ENCODE measurements at places on chromosomes 1 and 21. TPM values are rescaled to one million over a fixed set of nuclear protein-coding genes. Genes with fewer than 3 reads are reported as not detected.

FLG2 gene
- not detected for total RNA-seq

OR2T33 gene
- total RNA-seq, result not detected

DNA sequence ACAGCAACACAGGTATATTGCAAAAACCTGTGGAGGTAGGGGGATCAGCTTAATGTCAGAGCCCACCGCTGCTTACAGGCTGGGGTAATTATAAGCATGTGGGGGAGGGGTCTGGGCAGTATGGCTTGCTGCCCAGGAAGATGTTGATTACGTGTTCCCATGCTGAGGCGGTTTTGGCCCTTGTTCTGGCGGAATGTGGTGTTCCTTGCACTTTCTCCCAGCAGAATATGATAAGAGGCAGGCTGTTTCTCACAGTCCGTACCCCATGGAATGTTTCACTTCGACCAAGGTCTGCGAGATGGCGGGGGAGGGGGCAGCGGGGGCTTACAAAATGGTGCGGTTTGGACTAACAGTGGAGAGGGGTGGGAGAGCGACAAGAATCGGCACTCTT is 9.8 kb upstream of the HPCAL4 start:
- no peaks in the 10 kb centered on the region for H3K27me3 ChIP-seq
- H3K36me3 ChIP-seq, result no peaks in the 10 kb centered on the region
- peak overlapping the region; percentile 74 for H3K27ac ChIP-seq
- peak overlapping the region; percentile 12 for H3K4me3 ChIP-seq

DNA sequence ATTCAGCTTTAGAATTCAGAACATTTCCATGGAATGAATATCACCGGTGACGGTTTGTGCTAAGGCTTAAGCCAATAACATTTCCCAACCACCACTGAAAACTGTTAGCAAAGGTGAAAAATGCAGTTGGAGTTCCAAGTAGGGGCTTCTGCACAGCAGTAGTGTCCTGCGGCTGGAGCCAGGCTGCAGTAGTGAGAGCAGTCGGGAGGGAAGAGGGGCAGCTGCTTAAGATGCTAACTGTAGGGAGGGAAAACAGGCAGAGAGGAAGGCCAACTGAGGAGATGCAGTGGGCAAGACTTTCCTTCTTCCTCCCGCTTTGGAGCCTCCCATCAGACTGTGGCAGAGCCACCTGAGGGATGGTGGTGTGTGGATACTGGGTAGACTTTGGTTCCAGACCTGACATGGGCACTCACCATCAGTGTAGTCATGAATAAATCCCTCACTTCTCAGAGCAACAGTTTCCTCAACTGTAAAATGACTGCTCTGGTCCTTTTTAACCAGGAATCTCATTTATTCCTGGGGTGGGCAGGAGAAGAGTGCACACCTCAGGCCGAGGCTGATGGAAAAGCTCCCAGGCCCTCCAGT is 3.2 kb downstream of the F3 start:
- H3K27ac ChIP-seq, result no peak overlapping the region
- H3K4me1 ChIP-seq, result peaks cover 27% of the 10 kb centered on the region
- DNase-seq, result no peak

- no peak overlapping the region for H3K27ac ChIP-seq
- no peak for DNase-seq
- no peaks in the 10 kb centered on the region for H3K36me3 ChIP-seq
- H3K4me3 ChIP-seq, result no peak overlapping the region
Measured at GRCh38 chr1:101723415-101723814, 273.3 kb downstream of the OLFM3 start.

GRCh38 chr1:85019994-85020393 is 23.1 kb upstream of the MCOLN2 start:
- H3K4me1 ChIP-seq, result no peaks in the 10 kb centered on the region
- DNase-seq, result no peak
- H3K27ac ChIP-seq, result no peak overlapping the region
- no peaks in the 10 kb centered on the region for H3K27me3 ChIP-seq
- H3K36me3 ChIP-seq, result peaks cover under 1% of the 10 kb centered on the region
